ENCODE measurements at places on chromosomes 5 and 9.

DNA sequence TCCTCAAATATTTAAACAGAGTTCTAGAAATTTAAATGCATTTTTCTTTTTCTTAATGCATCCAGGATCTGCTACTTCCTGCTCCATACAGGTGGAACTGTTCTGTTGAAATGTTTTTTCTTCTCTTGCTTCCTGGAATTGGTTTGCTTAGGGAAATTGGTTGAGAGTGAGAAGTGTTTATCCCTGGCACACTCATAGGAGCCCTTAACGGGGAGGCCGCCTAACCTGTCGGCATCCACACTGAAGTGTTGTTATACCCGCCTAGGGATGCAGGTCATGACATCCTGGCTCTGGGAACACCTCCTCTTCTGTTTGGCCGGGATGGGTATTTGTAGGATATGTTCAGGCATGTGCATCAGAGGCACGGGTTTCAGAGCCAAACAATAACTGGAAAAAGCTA lies 239.7 kb downstream of the GADD45G start:
- no peak for DNase-seq
- no peaks in the 10 kb centered on the region for H3K4me1 ChIP-seq
- H3K4me3 ChIP-seq: no peak overlapping the region
- H3K36me3 ChIP-seq: no peaks in the 10 kb centered on the region

GRCh38 chr5:151186052-151186451 lies 28.5 kb upstream of the ANXA6 start:
- H3K36me3 ChIP-seq: no peaks in the 10 kb centered on the region
- H3K27me3 ChIP-seq: no peaks in the 10 kb centered on the region
- H3K27ac ChIP-seq: no peak overlapping the region
- H3K4me1 ChIP-seq: no peaks in the 10 kb centered on the region
- no peak overlapping the region for H3K4me3 ChIP-seq

DNA sequence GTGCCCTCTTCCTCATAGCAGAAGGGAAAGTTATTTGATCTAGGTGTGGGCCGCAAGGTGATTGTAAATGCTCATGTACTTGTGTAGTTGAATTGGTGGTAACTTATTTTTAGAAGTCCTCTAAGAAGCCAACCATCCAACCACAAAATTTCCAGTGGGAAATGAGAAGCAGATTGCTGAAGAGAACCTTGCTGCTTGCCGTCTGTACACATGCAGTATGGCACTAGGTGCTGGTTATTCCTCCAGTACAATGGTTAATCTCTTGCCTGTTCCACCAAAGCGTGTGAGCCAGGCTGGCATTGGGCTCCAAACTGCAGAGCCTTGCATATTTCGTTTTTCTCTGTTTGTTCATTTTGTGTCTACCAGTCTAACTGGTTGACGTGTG lies 28.0 kb downstream of the PIP5K1B start:
- H3K36me3 ChIP-seq: no peaks in the 10 kb centered on the region
- no peaks in the 10 kb centered on the region for H3K4me1 ChIP-seq
- H3K27ac ChIP-seq: no peak overlapping the region
- H3K4me3 ChIP-seq: no peak overlapping the region
- no peak for DNase-seq
- no peaks in the 10 kb centered on the region for H3K27me3 ChIP-seq

DNA sequence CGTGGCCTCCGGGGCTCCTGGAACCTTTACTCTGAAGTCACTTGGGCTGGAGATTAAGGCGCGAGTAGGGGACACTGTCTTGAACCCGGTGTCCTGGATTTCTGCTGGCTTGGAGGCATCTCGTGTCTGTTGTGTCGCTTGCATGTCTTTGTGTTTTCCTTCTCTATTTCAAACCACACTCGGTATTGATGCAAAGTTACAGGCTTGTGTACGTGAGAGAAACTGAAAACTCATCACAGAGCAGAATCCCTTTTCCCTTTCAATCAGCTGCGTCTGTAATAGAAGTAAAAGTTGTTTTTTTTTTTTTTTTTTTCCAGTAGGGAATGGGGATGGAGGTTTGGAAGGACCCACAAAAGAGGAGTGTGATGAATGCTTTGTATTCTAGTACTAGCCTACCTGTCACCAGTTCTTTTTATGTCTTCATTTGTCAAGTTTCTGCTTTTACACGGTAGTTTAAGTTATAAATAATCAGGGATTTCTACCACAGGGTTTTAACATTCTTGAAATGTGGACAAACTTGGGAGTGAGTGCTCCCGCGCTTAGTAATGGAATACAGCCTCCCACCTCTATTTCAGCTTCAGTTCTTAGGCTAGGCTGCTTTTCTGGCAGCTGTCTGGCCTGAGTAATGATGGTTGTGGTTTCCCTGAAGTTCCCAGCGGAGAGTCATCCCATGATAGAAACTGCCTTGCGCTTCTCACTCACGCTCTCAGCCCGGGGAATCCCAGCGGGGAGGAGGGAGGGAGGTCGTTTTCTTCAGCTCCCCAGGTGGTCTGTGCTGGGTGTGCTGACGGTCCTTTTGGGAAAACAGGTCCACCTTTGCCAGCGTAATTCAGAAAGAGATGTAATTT lies 763 bp downstream of the TJP2 start:
- H3K4me3 ChIP-seq: no peak overlapping the region
- no peak for DNase-seq
- H3K4me1 ChIP-seq: peaks cover 8% of the 10 kb centered on the region
- H3K27ac ChIP-seq: no peak overlapping the region

DNA sequence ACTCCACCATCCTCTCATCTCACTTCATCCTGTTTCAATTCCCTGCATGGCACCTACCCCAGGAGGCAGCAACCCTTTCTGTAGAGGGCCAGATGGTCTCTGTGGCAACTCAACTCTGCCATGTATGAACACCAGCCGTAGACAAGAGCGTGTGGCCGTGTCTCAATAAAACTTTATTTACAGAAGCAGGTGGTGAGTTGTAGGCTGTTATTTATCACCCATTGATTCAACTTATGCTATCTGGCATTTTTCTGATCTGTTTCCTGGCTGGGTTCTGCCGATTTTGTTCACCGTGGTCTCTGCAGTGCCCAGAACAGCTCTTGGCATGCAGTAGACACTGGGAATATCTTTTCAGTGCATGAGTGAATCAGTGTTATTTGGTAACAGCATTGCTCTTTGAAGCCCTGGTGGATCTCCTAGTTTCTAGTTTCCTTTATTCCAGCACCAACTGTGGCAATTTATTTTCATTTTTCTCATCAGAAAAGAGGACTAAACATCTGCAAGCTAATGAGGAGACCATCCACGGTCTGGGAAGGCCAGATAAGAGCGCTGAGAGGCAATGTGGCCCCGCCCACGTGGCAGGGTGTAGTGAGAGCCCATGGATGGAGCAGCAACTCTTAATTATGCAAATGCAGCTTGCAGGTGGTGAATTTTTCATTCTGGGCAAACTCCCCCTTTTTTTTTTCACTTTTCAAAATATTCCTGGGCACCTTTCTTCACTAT lies 77.9 kb downstream of the CTSL start:
- no peaks in the 10 kb centered on the region for H3K27me3 ChIP-seq
- no peaks in the 10 kb centered on the region for H3K36me3 ChIP-seq
- H3K27ac ChIP-seq: no peak overlapping the region
- H3K4me3 ChIP-seq: no peak overlapping the region
- no peaks in the 10 kb centered on the region for H3K4me1 ChIP-seq
- DNase-seq: no peak

- H3K36me3 ChIP-seq: no peaks in the 10 kb centered on the region
- no peak overlapping the region for H3K4me3 ChIP-seq
- H3K4me1 ChIP-seq: no peaks in the 10 kb centered on the region
- H3K27me3 ChIP-seq: no peaks in the 10 kb centered on the region
- H3K27ac ChIP-seq: no peak overlapping the region
- no peak for DNase-seq
These were observed 244.4 kb upstream of the TUT7 start for GRCh38 chr9:86598411-86599239.

DNA sequence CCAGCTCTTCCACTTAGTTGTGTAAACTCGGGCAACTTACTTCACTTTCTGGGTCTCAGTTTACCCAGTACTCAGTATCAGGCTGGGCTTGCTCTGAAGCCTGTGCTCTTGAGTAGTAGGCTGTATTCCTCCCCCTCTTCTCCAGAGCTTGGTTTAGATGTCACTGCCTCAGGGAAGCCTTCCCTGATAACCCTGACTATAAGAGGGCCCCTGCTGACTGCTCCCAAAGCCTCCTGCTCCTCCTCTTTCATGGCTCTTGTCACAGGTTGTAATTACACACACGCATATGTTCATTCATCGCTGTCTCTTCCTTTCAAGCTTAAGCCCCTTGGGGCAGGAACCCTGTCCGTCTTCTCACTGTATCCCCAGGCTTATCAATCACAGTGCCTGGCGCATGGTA lies 140.2 kb downstream of the RGS3 start:
- H3K36me3 ChIP-seq: no peaks in the 10 kb centered on the region
- H3K4me1 ChIP-seq: no peaks in the 10 kb centered on the region
- no peak overlapping the region for H3K27ac ChIP-seq
- no peak for DNase-seq
- no peak overlapping the region for H3K4me3 ChIP-seq

DNA sequence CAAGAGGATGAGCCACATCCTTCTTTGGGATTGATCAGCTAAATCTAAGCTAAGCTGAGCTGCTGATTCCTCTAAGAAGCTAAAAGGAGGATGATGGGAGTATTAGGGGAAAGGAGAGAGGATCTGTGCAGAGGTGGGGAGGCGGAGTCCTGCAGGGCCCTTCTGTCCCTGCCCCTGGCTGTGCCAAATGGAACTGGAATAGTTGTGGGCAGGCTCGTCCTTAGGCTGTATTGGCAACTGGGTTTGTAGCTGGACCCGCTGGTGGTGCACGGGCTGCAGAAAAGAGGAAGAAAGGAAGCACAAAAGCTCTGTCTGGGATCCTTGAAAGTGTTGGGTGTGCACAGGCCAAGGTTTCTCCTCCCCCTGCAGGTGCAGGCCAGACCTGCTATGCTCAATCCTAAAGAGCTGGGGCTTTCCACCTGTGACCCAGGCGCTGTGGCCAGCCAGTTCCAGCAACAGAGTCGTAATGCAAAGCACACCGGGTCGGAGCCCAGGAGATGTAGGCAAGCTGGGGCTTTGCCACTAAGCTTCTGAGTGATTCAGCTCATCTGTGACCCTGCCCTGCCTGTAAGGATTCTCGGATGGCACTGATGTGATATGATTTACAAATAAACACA lies 9.8 kb downstream of the CLTB start:
- no peak overlapping the region for H3K4me3 ChIP-seq
- H3K27ac ChIP-seq: no peak overlapping the region
- no peaks in the 10 kb centered on the region for H3K27me3 ChIP-seq
- H3K4me1 ChIP-seq: no peaks in the 10 kb centered on the region

DNA sequence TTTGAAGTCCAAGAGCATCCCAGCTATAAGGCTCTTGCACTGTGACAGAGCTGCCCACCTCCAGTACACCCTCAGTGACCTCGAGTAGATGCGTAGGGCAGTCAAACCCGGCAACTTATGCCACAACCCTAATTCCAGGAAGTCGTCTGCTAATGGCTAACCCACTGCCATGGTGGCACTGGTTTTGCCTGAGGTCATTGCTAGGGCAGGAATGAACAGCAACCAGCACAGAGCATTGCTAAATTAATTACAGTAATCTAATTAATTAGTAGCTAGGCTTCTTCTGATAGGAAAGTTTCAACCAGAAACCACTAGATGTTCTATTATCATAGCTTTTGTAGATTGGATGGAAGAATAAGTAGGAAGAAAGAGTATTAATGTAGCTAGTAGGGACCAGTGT lies 122.8 kb downstream of the DPYSL3 start:
- no peaks in the 10 kb centered on the region for H3K4me1 ChIP-seq
- no peak for DNase-seq
- H3K27ac ChIP-seq: no peak overlapping the region
- no peak overlapping the region for H3K4me3 ChIP-seq
- H3K36me3 ChIP-seq: no peaks in the 10 kb centered on the region
- no peaks in the 10 kb centered on the region for H3K27me3 ChIP-seq

DNA sequence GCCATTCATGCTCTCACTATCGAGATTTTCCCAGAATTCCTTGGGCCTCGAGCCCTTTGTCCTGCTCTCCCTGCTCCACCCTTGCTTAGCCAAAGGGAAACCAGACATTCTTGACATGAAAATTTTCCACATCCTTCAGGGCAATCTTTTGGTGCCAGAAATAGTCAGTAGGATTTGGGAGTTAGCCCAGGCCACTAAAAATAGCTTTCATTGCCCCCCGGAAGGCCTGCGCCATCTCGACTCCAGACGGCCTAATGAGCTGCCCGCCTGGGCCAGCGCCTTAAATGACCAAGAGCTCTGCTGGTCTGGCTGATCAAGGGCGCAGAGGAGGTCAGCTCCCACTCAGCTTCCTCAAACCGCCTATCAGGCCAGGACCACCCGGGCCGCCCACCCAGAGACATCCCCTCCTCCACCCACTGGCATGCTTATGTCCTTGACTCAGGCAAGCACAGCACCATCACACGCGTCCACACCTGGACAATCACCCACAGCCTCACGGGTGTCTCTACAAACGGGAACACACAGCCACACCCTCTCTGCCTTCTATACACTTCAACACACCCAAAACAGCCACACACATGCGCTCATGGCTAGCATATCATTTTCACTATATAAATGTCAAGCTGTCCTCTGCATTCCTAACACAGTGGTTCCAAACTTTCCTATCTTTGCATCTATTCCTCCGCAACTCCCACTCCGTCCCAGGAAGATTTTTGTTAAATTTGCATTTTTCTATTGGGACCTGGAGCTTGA lies 20.9 kb downstream of the DUSP1 start:
- H3K4me1 ChIP-seq: no peaks in the 10 kb centered on the region
- H3K27me3 ChIP-seq: peaks cover 12% of the 10 kb centered on the region
- H3K36me3 ChIP-seq: no peaks in the 10 kb centered on the region
- no peak overlapping the region for H3K27ac ChIP-seq
- no peak for DNase-seq

- peak overlapping the region; percentile 83 for H3K27ac ChIP-seq
- H3K27me3 ChIP-seq: no peaks in the 10 kb centered on the region
- H3K36me3 ChIP-seq: no peaks in the 10 kb centered on the region
These were observed 629 bp downstream of the ZBTB26 start for GRCh38 chr9:122930541-122931225.

GRCh38 chr9:78788101-78788500 lies 491.2 kb downstream of the PSAT1 start:
- H3K27me3 ChIP-seq: no peaks in the 10 kb centered on the region
- no peak overlapping the region for H3K27ac ChIP-seq
- H3K4me1 ChIP-seq: no peaks in the 10 kb centered on the region
- no peak overlapping the region for H3K4me3 ChIP-seq
- no peak for DNase-seq
- no peaks in the 10 kb centered on the region for H3K36me3 ChIP-seq

GRCh38 chr9:2800394-2801179 lies 43.3 kb downstream of the PUM3 start:
- H3K4me3 ChIP-seq: no peak overlapping the region
- H3K27ac ChIP-seq: no peak overlapping the region
- H3K27me3 ChIP-seq: no peaks in the 10 kb centered on the region
- H3K36me3 ChIP-seq: peaks cover 80% of the 10 kb centered on the region

GRCh38 chr5:161414037-161414436 lies 132.5 kb downstream of the GABRB2 start:
- no peaks in the 10 kb centered on the region for H3K36me3 ChIP-seq
- H3K4me3 ChIP-seq: no peak overlapping the region
- no peak for DNase-seq
- no peaks in the 10 kb centered on the region for H3K4me1 ChIP-seq

DNA sequence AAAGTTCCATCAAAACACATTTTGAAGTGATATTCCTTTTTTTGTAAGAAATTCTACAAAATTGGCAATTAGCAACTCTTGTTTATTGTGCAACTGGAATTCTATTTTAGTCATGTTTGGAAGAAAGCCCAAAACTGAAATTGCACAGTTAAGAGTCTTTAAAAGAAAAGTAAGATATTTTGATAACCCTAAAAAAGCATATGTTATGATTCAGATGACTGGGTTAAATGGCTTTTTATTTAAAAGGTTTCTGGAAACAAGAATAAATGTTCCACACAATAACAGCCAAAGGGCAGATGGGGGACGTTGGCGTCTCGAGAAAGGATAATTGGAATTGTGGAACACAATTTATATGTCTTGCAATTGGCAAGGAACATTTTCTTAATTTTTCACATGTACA lies 275.2 kb downstream of the CDH9 start:
- H3K36me3 ChIP-seq: no peaks in the 10 kb centered on the region
- H3K4me3 ChIP-seq: no peak overlapping the region
- H3K4me1 ChIP-seq: no peaks in the 10 kb centered on the region

Data from DND-41 (cell line).